ENCODE measurements at places on chromosomes 7 and 10.

- DNase-seq, result no peak
Observed at GRCh38 chr7:78090616-78091015, 292.0 kb downstream of the PHTF2 start.

DNA sequence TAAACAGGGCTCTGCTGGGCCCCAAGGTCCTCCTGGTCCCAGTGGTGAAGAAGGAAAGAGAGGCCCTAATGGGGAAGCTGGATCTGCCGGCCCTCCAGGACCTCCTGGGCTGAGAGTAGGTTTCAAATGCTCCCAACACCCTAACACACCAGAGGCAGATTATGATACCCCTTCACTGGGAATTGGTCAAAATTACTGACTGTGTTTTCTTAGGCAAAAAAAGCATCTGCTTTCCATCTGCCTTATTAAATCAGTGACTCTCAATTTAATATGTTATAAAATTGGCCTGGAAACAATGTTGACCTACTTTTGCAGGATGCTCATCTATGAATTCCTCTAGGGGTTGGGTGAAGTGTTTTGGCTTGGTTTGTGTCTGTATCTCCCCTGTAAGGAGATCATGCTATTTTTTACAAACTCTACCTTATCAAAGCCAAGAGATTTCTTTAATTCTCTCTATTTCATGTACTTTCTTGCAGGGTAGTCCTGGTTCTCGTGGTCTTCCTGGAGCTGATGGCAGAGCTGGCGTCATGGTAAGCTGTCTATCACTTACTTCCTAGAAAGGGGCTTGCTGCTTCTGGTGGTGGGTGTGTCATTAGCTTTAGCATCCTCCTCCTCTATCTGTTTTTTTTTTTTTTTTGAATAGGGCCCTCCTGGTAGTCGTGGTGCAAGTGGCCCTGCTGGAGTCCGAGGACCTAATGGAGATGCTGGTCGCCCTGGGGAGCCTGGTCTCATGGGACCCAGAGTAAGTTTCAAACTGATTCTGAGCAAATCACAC lies 15.9 kb downstream of the COL1A2 start:
- DNase-seq, result no peak

- no peak for DNase-seq
Observed at GRCh38 chr7:40437498-40437897, 302.7 kb downstream of the SUGCT start.

DNA sequence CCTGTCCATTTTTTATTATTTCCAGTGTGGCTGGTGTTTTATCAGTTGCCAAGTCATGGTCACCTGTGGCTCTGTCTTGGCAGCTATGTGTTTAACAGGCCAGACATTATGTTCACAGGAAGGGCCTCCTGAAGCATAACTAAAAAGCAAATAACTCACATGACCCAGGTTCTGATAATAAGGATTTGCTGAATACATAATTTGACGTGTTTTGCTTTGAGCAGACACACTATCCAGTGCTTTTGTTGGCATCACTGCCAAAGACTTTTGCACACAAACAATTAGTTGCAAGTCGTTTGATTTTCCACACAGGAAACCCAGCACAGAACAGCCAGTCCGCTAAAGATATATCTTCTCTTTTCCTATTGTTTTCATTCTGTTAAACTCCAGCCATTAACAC lies 173.6 kb downstream of the ARL4A start:
- DNase-seq, result no peak

DNA sequence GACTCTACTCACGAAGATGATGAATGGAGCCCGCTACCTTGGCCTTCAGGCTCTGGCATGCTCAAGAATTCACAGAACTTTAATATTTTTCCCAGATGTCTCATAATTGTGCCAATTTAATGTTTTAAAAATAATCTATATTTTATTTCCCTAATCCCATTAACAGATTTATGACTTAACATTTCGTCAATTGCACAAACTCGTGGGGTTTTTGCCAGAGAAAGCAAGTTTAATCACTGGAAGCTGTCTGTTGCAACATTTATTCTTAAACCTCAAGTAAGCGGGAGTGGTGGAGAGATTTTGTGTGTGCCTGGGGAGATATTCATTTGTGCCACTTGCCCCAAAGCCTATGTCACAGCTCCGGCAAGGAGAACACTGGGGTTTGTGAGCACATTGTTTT lies 117.9 kb downstream of the TEX36 start:
- no peak for DNase-seq

GRCh38 chr10:18620856-18621255 lies 30.5 kb downstream of the NSUN6 start:
- DNase-seq, result no peak

DNA sequence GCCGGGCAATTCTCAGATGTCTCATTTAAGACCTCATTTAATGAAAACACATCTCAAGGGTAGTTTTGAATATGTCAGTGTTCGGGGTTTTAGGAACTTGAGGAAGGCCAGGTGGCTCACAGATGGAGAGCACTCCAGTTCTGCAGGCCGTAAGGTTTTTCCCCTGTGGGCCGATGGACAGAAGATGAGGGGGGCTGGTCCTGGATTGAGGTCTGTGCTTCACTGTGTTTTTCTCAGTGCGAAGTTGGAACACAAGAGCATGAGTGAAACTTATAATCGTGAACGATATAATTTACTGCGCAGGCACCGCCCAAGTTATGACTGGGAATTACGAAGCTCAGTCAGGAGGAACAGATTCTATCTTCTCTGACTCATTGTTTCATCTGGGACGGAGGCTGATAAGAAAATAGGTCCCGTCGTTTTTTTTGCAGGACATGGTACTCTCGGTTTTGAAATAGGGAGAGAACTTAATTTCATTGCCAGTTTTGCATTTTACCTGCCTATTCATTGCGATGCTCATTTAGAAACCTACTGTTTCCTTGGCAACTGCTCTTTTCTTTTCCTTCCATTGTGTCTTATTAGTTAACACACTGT lies 591.0 kb upstream of the PFKP start:
- no peak for DNase-seq

DNA sequence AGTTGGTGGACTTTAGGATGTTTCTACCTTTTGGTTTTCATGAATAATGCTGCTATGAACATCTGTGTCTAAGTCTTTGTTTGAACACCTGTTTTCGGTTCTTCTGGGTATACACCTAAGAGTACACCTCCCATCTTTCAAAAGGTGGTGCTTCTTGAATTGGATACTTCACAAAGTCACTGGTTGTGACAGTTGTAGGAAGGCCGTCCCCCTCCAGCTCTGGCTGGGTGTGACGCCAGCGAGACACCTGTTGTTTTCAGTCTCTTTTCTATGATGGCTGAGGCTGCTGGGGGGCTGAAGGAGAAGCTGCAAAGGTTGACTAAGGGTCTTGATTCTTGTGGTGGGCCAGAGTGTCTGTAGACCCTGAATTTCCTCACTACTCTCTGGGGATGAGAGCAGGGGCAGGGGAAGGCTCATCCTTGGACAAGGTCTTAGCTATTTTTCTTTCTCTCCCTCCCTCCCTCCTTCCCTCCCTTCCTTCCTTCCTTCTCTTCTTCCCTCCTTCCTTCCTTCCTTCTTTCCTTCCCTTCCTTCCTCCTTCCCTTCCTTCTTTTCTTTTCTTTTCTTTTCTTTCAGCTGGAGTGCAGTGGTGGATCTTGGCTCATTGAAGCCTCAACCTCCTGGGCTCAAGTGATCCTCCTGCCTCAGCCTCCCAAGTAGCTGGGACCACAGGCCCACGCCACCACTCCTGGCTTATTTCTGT lies 5.6 kb downstream of the NEURL1 start:
- DNase-seq, result no peak

All from esophagus squamous epithelium (tissue), 5 donors.